Fibroblast of skin of abdomen (primary cell): ENCODE measurements at places on chromosomes 12 and 14.

DNA sequence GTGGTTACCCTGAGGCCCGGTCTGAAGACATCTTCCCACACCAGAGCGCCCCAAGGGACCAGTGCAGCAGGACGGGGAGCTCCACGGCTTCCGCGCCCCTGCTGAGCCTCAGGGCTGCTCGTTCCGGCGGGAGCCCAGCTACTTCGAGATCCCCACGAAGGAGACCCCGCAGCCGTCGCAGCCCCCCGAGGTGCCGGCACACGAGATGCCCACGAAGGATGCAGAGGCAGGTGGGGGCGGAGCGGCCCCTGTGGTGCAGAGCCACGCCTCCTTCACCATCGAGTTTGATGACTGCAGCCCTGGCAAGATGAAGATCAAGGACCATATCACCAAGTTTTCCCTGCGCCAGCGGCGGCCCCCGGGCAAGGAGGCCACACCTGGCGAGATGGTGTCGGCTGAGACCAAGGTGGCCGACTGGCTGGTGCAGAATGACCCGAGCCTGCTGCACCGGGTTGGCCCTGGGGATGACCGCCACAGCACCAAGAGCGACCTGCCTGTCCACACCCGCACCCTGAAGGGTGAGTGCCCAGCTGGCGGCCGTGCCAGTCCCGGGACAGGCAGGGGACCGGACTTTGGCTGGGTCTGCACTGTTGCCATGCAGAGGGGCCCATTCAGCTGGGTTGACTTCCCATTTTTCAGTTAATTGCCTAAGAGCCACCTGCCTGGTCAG, 18.1 kb downstream of the CEP170B start:
- DNase-seq = no peak

- peak; percentile 4 for DNase-seq
Measured at GRCh38 chr12:16515666-16516065, 90.3 kb downstream of the LMO3 start.

- DNase-seq = no peak
Measured at GRCh38 chr12:54489857-54490256, 7.7 kb upstream of the NCKAP1L start.

- DNase-seq = no peak
Measured at GRCh38 chr12:83805873-83806272, 1106.7 kb downstream of the SLC6A15 start.

DNA sequence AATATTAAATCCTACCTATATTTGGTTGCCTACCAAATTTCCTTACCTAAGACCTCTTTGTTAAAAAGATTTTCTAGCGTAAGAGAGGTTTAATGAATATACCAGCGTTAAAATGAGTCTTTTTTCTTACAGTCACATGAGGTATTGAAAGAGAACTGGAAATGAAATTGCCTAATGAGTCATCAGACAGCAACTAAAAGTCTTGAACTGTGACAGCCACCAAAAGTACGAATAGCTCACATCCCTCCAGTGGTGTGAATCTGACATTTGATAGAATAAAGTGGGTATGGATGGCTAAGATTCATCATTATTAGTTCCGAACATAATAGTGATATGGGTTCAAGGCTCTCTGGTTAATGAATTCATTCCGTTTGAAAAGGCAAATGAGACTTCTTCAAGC, 1297.3 kb downstream of the AACS start:
- no peak for DNase-seq

GRCh38 chr12:81597928-81598604, 161.1 kb downstream of the PPFIA2 start:
- DNase-seq = no peak

GRCh38 chr14:37826869-37827268, 231.4 kb downstream of the TTC6 start:
- no peak for DNase-seq

DNA sequence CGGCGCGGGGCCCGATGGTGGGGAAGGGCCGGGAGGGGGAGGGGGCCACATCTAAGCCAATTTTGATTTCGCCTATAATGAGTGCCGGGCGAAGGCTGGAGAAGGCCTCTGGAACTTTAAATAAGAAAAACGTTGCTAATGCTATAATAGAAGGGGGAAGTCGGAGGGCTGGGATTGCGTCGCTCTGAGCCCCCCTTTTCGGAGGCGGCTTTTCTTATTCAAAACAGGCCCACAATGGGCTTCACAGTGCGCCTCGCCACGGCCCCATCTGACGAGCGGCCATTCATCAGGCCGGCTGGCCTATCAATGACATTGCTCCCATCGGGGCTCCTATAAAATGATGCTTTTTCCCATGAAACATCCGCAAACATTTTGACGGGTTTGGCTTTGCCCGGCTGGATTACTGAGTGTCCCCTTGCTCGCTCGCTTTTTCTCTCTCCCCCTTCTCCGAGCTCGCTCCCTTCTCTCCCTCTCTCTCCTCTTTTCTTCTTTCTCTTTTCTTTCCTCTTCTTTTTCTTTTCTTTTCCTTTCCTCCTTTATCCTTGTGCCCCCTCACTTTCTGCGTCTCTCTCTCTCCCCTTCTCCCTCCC, at the start of gene RFX4:
TSS of gene RFX4 (plus strand) at position 364 of the 590 bp plus-strand sequence. CDS start 317 bp downstream, outside the sequence.
- no peak for DNase-seq

DNA sequence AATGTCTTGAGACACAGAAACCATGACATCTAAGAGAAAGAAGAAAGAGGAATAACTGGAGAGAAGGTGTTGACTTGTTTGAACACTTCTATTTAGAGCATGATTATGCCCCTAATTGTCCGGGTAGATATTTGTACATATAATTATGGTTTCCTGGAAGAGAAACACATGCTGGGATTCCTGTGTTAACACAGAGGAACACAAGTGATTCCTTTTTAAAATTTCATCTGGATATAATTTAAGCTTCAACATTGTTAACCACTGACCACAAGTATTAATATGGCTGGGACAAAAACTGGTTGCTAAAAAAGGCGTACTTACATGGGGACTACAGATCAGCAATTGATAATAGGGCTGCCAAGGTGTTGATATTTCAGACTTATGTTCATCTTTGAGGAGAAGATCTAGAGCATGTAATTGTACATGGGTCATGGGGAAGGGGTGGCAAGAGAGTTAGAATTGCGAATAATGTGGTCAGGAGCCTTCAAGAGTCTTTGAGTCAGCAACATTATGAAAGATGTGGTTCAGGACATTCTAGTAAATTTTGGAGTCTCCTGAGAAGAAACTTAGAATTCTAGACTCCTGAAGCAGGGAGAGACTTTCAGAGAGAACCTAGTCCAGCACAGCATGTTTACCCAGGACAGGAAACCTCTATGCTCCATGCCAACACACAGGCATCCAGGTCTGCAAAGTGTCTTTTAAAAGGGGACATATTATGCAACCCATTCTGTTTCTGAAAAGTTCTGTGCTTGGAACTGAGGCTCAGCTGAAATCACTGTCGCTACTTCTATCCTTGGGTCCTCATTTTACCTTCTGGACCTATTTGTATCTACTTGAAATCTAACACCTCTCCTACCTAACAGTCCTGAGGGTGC, 56.5 kb downstream of the SLC38A1 start:
- peak; percentile 51 for DNase-seq

DNA sequence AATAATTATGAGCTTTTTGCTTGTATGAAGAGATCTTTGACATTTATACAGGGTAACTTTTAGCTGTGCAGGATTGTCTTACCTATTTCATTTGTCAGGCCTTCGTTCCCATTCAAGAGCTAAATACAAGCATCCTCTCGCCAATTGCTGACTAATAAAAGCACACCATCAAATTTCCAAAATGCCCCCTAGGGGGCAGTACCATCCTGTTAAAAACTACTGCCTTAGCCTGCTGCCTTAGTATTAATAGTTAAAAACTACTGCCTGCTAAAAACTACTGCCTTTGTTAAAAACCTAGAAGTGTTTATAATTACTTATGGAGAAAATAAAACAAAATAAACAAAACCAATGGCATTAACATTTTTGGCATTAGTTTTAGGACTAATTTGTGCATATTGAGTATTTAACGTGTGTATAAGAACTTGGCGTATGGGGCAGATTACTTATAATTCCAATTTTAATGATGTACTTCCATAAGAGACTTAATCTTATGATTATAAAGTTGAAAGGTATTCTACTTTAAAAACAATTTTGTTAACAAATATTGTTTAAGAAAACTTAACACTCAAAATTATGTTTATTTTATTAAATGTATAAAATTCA, 3.0 kb upstream of the IFI27L2 start:
- peak; percentile 65 for DNase-seq

DNA sequence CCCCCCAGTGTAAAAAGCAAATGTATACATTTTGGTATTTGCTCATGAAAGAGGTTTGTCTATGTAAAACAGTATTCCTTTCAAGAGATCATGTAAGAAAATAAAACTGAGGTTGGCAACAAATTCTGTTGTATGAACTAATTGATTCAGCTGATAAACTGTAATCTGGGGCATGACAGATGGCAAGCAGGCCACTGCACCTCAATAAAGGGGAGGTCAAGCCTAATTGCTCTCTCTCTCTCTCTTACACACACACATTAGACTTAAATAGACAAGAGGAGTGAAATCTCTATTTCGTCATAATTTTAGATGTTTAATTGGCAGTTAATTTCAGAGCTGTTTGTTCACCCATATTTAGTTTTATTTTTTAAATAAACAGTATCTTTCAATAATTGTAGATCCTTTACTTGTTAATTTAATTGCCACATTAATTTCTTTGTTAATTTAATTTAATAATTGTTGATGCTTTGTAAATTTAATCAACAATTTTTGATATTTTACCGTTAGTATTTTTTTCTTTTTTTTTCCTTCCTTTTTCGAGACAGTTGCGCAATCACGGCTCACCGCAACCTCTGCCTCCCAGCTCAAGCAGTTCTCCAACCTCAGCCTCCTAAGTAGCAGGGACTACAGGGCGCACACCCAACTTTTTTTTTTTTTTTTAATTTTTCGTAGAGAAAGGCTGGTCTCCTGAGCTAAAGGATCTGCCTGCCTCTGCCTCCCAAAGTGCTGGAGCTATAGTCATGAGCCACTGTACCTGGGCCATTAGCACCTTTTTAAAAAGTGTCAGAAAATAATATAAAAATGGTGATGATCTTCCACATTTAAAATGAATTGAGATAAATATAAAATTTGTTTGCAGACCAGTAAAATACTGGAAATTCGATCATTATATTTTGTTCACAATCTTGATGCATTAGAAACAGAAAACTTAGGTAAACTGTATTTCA, 577.7 kb downstream of the SLC16A7 start:
- DNase-seq = no peak

- no peak for DNase-seq
Measured at GRCh38 chr14:24092505-24093206, 1.5 kb upstream of the PCK2 start.

DNA sequence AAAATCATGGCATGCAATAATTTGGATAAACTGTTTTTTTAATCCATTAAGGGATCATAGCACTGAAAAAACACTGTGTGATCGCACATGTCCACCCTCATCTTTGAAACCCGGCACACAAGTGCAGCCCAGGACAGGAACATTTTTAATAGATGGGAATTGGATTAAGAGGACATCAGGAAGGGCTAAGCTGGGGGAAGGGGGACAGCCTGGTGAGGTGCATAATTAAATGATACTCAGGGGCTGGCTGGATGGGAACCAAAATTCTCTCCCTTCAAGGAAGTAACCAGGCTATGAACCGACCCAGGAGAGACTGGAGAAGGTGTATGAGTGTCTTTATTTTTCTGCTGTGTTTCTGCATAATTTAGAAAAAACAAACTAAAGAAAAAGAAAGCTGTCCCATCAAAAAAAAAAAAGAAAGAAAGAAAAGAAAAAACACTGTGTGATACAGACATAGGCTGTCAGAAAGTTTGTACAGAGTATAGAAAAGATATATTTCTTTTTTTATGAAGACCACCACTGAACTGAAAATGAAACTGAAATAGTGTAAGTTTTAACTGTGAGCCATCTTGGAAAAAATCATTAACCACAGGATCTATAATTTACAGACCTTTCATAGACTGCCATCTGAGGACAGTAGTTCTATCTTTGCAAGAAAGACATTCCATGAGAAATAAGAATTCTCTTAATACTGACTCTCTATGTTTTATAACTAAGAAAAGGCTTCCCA, 75.1 kb upstream of the SLC38A4 start:
- peak; percentile 61 for DNase-seq

- DNase-seq = no peak
Measured at GRCh38 chr12:115712676-115713075, 564.8 kb downstream of the MED13L start.

DNA sequence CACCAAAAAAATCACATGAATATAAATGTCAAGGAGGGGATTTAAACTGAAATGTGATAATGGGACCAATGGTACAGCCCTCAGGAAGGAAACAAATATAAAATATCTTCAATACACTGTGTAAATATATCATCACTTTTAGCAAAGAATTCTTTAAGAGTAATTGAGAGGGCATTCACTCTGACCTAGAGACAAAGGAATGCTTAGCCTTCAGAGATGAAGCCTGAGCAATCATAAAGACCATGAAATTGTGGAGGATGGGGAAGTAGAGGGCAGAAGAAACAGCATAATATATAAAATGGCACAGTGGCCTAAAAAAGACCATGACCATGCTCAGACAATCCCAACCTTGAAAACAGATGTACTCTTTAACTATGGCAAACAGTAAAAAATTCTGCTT, 20.4 kb downstream of the YAF2 start:
- DNase-seq = peak; percentile 74

DNA sequence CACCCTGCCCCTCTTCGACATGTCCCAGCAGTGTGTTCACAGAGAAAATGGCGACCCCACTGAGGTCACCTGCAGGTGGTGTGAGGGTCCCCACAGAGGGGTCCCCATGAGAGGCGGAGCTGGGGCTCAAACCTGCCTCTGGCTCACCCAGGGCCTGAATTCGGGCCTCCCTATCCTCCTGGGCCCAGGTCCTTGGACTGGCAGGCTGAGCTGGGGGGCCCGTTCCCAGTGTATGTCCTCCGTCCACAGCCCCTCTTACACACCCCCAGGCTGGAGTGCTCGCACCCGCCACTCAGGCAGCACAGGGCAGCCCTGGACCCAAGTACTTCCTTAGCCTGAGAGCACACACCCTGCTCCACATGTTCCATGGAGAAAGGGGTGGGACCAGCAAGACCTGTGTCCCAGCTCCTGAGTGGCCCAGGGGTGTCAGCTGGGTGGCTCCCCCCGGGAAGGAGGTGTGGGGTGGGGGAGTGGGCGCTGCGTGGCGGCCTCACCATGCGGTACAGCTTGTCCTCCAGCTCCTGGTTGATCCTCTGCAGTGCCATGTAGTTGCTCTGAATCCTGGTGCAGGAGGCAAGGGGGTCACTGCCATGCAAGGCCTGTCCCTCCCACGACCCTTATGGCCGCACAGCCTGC, 42.6 kb downstream of the BEGAIN start:
- DNase-seq = no peak

GRCh38 chr12:44377443-44378187, 498.5 kb downstream of the NELL2 start:
- DNase-seq = no peak

- no peak for DNase-seq
Measured at GRCh38 chr14:102916347-102917055, 6.0 kb upstream of the AMN start.

- DNase-seq = no peak
Measured at GRCh38 chr14:83173687-83174086, 1640.0 kb upstream of the SEL1L start.

- DNase-seq = no peak
Measured at GRCh38 chr12:90757957-90758356, 197.0 kb downstream of the CCER1 start.

DNA sequence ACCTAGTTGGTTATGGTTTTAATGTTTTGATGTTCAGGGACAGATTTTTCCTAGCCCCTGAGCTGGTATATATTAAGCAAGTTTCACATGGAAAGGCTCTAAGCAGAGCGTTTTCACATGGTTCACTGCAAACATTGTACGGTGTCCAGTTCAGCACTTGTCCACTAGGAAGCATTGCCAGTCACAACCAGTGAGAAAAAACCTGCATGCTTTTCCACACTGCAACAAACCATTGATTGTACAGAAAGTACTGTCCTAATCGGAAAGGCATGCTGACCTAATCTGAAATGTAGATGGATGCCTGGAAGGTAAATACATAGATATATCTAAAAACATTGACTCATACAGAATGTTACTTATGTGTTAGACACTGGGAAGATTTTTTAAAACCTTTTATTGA, 25.0 kb upstream of the NPAS3 start:
- peak; percentile 21 for DNase-seq
